Heart left ventricle (tissue), 16 donors: ENCODE measurements at places on chromosomes 3 and 15.

- no peak overlapping the region for H3K27ac ChIP-seq
- H3K36me3 ChIP-seq: no peaks in the 10 kb centered on the region
- H3K4me3 ChIP-seq: no peak overlapping the region
- DNase-seq: no peak
- no peaks in the 10 kb centered on the region for H3K4me1 ChIP-seq
- no peaks in the 10 kb centered on the region for H3K27me3 ChIP-seq
These were observed 6.7 kb upstream of the VGLL4 start for GRCh38 chr3:11650391-11650790.

DNA sequence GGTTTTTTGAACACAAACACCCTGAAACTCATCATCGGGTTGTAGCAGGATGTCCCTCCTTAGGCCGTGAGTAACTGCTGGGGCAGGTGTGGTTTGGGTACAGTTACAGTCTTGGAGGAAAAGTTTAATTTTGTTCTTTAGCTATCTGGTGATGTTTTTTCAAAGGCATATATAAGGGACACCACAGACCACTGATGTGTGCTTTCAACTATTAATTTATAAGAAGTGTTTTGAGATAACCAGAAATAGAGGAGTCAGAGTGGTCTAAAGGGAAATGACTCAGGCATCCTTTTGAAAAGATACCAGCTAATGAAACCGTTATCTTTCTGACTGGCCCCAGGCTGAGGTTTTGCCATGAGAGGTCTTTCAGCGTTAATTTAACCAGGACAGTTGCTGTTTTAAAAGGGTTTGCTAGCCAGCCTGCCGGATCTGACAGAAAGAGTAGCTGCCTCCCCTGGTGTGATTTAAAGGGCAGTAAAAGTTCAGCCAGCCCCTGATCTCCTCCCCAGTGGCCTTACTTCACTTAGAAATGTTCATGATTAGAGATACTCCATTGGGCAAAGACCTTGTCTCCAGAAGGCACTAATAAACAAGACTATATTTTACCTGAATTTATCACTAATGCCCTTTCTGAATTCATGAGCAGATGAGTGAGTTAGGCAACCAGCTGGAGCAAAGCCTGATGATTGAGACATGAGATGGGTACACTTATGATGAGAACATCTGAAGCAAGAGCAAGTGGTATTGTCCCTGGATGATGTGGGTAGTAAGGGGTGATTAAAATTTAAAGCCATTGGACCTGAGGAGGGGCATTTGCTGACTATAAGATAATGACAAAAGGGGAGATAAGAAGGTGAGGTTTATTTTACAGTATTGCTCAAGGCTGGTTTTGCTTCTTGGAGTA, 482.5 kb upstream of the TBL1XR1 start:
- no peak overlapping the region for H3K4me3 ChIP-seq
- no peak overlapping the region for H3K27ac ChIP-seq
- DNase-seq: no peak
- no peaks in the 10 kb centered on the region for H3K27me3 ChIP-seq
- H3K36me3 ChIP-seq: no peaks in the 10 kb centered on the region

DNA sequence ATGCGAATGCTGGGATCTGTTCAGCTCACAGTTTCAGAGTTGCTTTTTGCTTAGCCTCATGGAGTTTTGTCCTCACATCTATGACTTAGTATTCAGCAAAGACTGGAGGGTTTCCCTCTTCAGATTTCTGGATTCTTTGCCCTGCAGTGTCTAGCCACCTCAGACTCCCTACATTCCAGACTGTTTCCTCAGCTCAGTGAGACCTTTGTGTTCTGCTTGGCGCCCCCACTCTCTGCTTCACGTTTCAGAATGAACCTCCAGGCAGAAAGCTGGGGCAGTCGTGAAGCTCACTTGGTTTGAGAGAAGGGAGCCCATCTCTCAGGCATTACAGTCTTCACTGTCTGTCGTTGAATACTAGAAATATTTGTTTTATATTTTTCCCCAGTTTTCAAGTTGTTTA, 118.1 kb downstream of the CACNA1D start:
- no peak overlapping the region for H3K4me3 ChIP-seq
- H3K4me1 ChIP-seq: no peaks in the 10 kb centered on the region
- no peak for DNase-seq
- H3K27me3 ChIP-seq: no peaks in the 10 kb centered on the region
- H3K27ac ChIP-seq: no peak overlapping the region

DNA sequence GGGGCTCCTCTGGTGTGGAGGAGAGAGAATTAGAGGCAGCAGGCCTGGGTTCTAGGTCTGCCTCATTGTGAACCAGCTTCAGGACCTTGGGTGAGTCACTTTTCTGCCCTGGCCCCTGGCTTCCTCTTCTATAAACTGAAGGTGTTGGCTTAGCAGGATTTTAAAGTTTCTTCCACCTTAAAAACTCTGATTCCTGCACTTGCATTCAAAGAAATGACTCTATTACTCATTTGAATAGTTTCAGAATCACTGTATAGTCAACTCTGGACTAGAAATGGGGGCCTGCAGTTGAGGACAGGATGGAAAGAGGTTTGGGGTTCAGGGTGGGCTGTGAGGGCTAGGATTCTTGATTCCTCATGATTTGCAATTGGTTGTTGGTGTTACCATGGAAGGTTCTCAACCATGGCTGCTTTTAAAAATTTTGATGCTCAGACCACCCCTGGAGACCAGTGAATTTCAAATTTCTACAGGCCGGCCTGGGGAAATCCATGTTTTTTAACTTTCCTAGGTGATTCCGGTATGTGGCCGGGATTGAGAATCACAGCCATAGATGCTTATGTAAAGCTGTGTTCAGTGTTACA, 19.9 kb downstream of the SMAD3 start:
- peaks cover 89% of the 10 kb centered on the region for H3K4me1 ChIP-seq
- H3K4me3 ChIP-seq: no peak overlapping the region
- DNase-seq: no peak

DNA sequence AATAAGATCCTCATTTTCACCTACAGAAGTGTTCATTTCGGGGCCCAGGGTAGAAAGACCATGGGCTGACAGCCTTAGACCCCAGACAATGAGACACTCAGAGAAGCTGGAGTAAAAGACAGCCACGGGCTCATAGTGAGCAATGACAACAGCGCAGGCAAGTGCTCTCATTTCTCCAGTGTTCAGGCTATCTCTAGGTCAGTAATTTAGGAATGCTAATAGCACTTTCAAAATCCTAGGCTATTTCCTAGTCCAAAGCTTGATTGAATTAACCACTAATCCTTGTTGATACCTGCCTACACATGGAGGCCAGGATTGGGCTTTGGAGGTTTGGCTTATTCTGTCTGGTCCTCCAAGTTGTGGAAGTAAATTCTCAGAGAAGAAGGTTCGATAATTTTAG, 44.4 kb downstream of the FBN1 start:
- H3K4me1 ChIP-seq: peaks cover 6% of the 10 kb centered on the region
- H3K27me3 ChIP-seq: no peaks in the 10 kb centered on the region
- H3K27ac ChIP-seq: no peak overlapping the region
- no peak for DNase-seq
- no peaks in the 10 kb centered on the region for H3K36me3 ChIP-seq
- no peak overlapping the region for H3K4me3 ChIP-seq

DNA sequence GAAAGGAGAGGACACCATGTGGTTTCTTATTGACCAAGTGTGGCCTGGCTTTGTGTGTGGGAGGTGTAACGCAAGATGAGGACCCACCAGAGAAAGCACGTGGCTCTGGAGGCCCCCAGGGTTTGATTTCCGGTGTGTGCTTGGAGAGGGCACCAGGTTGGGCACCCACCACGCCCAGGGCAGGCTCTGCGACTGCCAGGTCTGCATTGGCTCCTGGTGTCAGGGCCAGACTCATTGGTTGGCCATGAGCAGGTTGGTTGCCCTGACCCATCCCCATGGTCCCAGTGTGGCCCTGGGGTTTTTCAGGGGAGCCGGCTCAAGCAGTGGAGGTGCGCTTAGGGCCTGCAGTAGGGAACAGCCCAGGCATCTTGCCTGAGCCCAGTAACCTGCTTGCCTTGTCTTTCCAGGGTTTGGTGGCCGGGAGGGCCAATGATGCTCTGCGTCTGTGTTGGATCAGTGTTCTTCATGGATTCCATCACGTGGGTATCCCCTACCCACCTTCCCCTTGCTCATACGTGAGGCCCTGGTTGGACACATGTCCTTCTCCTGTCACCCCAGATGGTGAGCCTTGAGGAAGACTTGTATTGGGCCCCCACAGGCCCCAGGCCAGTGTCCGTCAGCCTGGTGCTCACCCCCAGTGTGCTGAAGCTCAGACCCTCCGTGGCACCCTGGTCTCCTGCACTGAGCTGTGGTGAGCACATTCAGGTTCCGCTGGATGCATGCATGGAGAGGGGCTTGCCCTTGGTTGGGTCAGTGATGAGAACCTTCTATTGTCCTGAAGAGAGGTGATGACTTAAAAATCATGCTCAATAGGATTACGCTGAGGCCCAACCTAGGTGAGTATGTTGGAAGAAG, 193.9 kb downstream of the UBE3A start:
- H3K4me3 ChIP-seq: no peak overlapping the region
- H3K27me3 ChIP-seq: no peaks in the 10 kb centered on the region
- peak; percentile 4 for DNase-seq
- no peak overlapping the region for H3K27ac ChIP-seq
- no peaks in the 10 kb centered on the region for H3K36me3 ChIP-seq

GRCh38 chr15:84081391-84082168, 154.0 kb upstream of the GOLGA6L4 start:
- H3K4me1 ChIP-seq: peaks cover 13% of the 10 kb centered on the region
- DNase-seq: no peak
- H3K27ac ChIP-seq: no peak overlapping the region

DNA sequence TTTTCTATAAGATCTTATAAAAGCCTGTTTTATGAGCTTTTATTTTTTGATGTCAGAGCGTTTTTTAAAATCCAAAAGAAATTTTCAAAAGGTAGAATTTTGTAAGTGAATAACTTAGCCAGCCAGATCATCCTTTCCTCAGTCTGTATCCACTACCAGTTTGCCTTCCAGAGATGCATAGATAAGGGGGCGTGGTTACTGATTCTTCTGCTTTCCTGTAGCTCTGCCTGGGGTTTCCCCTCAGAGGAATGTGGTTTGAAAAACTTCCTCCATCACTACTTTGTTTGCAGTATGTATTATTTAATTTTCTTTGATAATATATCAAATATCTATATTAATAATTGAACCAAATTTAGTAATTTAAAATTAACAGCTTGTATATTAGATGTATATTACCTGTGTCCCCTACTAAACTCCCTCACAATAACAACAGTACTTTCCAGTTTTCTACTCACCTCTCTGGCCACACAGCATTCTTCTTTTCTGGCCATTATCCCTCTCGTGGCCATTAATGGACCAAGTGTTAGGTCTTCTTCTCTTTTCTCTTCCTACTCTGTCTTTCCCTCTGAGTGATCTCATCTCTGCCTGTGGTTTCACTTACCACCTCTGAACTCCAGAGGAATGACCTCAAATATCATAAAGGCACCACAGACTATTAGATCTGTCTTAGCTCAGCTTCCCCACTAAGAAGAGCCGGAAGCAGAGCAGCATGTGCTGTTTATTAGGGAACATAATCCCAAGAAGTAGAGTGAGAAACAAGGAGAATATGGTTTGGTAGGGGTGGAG, 239.7 kb downstream of the UBE2E2 start:
- H3K36me3 ChIP-seq: no peaks in the 10 kb centered on the region
- DNase-seq: no peak
- H3K27me3 ChIP-seq: no peaks in the 10 kb centered on the region
- no peak overlapping the region for H3K4me3 ChIP-seq

- peaks cover 7% of the 10 kb centered on the region for H3K4me1 ChIP-seq
- no peak overlapping the region for H3K27ac ChIP-seq
- no peak for DNase-seq
These were observed 7.0 kb upstream of the PRKCD start for GRCh38 chr3:53153980-53154379.

GRCh38 chr3:183984749-183985729, 32.6 kb downstream of the ABCC5 start:
- H3K4me3 ChIP-seq: no peak overlapping the region
- H3K27me3 ChIP-seq: no peaks in the 10 kb centered on the region
- H3K36me3 ChIP-seq: peaks cover 31% of the 10 kb centered on the region
- H3K4me1 ChIP-seq: no peaks in the 10 kb centered on the region
- no peak for DNase-seq

DNA sequence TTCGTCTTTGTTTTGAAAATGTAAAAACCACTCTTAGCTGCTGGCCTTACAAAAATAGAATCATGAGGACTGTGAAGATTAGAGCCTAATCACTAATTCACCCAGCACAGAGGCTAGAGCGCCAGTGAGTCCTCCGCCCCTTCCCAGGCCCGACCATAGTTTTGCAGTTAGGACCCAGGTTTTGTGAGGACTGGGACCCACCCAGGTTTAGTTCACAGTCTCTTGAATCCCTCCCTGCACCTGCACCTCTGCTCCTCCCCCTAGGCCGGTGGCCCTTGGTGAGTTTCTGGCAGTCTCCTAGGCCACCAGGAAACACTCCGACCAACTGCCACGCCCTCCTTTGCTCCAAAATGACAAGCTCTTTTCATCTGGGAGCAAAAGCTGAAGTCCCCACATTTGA, 136.0 kb upstream of the CCDC54 start:
- H3K4me3 ChIP-seq: peak overlapping the region; percentile 88
- H3K27me3 ChIP-seq: no peaks in the 10 kb centered on the region
- DNase-seq: peak; percentile 32
- peaks cover 4% of the 10 kb centered on the region for H3K4me1 ChIP-seq
- H3K36me3 ChIP-seq: peaks cover 4% of the 10 kb centered on the region

DNA sequence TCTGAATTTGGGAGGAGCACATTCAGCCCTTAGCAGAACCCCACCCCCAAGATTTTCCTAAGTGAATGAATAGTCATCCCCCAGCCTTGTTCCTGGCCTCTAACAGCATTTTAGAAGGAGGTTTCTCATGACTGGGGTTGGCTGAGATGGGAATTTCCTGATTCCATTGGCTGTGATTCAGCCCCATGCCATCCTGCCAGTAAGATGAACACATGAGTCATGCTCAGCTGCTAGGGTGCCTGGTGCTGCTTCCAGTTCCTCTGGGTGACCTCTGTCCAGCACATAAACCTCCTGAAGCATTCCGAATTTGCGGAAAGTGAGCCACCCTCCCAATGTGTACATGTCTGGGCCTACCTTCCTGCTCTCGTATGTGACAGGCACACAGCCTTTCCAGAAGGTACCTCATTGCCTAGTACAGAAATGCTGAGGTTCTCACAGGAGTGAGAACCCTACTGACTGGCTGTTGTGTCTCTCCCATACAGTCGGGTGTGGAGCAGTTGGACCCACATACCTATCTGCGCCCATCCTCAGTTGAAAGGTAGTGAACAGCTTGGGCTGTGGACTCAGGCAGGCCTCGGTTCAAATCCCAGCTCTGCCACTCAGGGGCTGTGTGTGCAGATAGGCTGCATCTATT, 91.7 kb downstream of the APBA2 start:
- no peak overlapping the region for H3K27ac ChIP-seq
- H3K4me3 ChIP-seq: no peak overlapping the region
- H3K27me3 ChIP-seq: no peaks in the 10 kb centered on the region
- peak; percentile 68 for DNase-seq
